Suppressor macrophage (primary cell): ENCODE measurements at places on chromosomes 2 and 18.

DNA sequence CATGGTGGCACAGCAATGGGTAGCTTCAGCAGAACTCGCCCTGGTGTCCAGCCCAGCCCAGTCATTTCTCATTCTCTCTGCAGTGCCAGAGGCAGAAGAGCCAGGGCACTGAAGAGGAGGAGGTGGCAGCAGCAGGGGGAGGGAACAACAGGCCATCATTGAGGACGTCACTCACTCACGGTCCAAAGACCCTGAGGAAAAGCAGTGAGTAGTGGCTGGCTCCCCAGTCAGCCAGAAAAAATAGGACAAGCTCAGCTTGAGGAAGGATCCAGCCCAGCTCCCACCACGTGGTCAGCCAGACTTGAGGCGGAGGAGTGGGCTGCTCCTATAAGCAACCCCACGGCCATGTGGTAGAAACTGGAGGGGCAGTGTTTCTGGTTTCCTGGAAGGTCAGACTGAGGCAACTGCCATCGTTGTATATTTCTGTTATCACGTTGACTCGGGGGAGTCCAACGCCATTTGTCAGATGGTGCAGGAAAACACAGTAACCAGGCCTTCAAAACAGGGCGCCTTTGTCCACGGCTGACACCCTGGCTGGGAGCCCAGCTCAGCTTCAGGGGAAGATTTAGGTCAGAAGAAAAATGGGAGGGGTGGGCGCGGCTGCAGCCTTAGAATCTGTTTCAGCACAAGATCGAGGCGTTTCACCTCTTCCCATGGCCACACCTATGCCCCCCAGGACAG is 19.0 kb upstream of the TMEM247 start:
- no peak for DNase-seq

DNA sequence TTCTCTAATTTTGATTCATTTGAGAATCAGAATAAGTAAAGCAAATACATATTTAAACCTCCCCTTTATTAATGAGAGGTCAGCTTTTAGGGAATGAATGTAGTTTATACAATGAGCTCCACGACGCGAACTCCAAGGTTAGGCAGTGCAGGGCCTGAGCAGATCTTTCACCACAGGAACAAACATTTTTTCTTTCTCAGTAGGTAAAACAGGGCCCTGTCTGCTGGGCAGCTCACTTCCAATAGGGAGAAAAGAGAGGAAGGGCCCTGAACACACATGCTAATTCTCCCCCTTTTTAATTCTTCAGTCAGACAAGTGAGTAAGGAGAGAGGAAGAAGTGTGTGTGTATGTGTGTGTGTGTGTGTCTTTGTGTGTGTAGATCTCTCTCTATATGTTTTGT is 682.4 kb upstream of the TMEFF2 start:
- DNase-seq = no peak

DNA sequence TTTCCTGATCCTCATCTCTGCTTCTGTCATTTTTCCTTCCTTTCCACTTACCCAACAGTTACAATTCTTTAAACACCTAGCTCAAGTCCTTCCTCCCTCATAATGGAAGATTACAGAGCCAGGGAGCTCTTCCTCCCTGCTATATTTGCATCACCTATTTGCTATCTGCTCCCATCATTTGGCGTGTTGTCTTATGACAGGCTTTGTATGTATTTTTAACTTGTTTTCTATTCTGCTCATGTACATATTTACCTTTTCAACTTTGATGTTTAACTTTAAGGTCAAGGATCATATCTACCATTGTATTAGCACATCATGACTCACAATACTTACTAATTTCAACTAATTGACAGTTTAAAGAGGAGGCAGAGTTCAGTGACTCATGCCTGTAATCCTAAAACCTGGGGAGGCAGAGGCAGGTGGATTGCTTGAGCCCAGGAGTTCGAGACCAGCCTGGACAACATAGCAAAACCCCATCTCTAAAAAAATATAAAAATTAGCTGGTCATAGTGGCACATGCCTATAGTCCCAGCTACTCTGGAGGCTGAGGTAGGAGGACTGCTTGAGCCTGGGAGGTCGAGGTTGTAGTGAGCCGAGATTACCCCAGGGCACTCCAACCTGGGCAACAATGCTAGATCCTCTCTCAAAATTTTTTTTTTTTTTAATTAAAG is 308.0 kb upstream of the STON1 start:
- no peak for DNase-seq

DNA sequence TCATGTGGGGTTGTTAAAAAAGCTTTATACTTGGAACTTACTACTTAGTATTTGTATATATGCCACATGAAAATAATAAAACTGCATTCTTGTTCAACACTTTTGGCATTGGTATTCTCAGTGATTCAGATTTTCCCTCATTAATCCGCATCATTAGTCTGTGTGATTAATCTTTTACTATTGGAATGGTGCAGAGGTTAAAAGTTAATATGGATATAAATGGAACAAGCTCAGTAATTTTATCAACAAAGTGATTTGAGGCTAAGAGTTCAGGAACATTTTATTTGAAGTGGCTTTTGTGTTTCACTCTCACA is 45.4 kb upstream of the REG3G start:
- DNase-seq = no peak

GRCh38 chr18:47709556-47709955 is 220.9 kb downstream of the SMAD2 start:
- no peak for DNase-seq

GRCh38 chr2:97966545-97967215 is 29.1 kb downstream of the TMEM131 start:
- no peak for DNase-seq

DNA sequence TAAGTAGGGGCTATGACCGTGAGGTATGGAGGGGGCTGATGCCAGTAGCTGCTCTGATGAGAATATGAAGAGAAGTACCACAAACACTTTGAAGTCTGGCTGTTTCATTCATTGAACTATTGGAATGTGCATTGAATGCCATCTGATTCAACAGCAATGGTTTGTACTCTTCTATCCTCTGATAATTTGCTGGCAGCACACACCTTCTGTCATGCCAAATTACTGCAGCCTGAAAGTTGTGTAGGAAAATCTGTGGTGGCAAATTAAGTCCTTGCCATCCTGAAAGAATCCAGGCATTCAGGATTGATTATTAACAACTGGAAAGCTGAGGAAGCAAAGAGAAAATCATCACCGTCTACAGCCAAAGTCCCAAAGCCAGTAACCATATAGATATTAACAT is 711.2 kb downstream of the NRXN1 start:
- no peak for DNase-seq

GRCh38 chr18:46675112-46675511 is 18.1 kb upstream of the LOXHD1 start:
- DNase-seq = no peak

DNA sequence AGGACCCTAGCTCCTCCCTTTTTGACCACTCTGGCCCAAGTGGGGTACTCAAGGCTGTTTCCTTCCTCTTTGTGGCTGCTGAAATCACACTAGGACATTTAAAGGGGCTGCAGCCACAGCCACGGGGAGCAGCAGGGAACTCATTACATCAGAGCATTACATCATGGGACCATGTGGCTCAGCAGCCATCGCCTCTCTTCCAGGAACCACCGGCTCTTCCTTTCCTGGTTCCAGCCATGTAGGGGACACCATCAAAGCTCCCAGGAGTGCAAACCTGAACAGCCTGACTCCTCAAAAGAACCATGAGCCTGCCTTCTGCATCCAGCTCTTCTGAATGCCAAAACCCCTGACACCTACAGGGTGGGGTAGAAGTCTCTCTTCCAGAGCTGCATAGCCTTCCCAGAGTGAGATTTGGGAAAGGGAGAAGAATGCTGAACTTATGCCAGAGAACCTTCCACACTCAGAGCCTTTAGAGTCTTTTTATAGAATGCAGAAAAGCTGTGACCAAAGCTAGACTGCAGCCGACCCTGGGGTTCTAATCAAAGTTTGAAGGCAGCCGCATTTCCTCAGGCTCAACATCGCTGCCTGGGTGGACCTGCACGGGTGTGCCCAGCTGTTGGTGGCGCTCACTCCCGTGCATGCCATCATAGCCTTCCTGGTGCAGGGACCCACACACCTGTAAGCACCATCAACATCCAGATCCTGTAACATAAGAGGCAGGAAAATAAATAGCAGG is 121.7 kb downstream of the KLHL29 start:
- DNase-seq = peak; percentile 19

GRCh38 chr2:170886386-170886785 is 42.7 kb upstream of the GORASP2 start:
- no peak for DNase-seq

DNA sequence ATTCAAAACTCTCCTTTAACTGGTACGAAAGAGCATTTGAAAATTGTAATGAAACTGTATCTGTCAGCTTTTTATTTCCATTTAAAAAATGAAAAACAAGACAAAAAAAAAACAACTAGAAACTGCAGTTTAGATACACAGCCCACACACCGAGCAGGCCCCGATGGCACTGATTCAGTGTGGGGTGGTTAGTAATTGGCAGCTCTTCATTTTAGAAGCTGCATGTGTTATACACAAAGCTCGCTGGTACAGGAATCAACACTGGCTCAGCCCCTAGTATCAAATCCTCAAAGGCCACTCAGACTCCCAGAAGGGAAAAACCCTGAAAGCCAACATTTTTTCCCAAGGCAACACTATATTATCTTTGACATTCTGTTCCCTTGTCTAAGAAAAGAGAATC is 30.5 kb upstream of the RMDN2 start:
- DNase-seq = no peak

GRCh38 chr2:214865400-214865799 is 55.9 kb upstream of the BARD1 start:
- DNase-seq = no peak

DNA sequence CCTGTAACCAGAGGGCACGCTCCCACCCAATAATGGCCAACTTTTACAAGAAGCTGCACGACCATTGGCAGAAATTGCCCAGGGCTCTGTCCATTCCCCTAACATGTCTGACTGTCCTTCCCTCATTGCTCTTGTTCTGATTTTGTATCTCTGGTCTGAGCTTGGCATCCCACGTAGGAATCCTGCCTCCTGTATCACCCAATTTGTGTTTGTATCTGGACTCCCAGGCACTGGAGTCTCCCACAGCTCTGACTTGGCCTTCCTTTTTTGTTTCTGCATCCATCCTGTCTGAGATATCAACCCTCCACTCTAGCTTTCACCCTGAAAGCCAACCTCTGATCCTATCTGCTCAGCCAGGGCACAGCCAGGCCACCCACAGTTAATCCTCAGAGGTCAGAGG is 259.8 kb downstream of the FBXO15 start:
- DNase-seq = no peak

DNA sequence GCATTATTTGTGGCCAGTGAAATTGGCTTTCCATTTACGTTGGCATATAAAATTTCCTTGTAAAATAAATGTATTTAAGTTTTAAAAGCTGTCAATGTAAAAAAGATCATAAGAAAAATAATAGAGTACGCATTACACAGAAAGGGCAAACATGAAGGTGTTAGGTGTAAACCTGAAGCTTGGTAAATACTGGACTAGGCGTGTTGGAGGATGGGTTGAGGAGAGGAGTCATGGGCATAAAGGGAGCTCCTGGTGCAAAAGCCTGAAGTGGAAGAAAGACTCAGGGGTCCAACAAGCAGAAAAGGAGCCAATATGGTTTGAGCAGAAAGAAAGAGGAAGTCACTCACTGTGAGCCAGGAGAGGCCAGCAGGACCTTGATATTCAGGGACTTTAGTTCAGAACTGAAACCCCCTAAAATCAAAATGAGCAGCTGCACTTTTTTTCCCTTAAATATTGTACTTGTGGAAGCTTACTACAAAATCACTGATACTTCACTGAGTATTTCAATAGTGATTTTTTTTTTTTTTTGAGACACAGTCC is 24.4 kb downstream of the SP5 start:
- DNase-seq = no peak

DNA sequence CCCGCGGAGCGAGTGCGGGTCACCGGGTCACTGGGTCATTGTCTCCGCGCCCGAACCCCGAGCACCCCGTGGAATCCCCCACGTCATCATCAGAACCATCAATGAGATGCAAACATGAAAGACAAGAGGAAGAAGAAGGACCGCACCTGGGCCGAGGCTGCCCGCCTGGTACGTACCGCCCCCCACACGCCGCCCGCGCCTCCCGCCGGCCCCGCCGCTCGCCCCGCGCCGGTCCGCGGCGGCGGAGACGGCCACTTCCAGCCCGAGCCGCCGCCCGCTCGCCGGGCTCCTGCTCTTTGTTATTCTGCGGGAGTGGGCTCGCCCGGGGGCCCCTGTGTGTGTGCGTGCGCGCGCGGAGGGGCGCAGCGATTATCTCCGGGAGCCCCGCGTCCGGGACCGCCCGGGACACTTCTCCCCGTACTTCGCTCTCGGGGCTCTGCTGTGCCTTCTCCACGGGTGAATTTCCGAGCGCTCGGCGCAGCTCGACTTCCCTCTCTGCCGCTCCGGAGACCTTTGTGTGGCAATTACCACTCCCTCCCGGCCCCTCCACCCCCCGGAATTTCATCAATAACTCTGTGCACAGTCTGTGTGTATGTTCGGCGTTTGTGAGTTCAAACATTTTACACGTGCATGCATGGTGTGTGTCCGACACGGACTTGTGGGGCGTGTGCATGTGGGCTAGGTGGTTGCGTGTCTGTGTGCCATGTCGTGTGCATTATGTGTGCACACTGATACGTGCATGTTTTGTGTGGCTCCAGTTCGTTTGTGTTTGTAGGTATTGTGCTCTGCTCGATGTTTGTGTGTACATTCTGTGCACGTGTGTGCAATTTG is 714 bp downstream of the ASXL3 start:
- peak; percentile 7 for DNase-seq

- no peak for DNase-seq
Measured at GRCh38 chr18:32835951-32836350, 63.1 kb upstream of the KLHL14 start.

GRCh38 chr2:144659731-144660275 is 139.9 kb upstream of the ZEB2 start:
- peak; percentile 92 for DNase-seq

DNA sequence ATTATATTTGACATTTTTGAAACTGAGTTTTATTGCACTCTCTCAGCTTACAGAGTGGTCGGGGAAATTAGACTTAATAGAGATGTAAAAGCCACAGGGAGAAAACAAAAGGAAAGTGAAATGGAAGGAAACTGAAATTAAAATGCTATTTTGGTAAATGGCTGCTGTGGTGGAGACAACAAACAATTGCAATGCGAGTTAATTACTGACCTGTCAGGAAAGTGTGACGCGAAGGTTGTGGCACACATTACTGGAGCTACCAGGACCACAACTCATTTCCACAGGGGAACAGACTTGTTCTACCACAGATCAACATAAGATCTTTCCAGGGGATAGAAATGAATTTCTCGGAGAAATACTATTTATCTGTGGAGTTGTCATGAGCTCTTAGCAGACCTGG is 19.5 kb downstream of the ARHGAP15 start:
- no peak for DNase-seq

DNA sequence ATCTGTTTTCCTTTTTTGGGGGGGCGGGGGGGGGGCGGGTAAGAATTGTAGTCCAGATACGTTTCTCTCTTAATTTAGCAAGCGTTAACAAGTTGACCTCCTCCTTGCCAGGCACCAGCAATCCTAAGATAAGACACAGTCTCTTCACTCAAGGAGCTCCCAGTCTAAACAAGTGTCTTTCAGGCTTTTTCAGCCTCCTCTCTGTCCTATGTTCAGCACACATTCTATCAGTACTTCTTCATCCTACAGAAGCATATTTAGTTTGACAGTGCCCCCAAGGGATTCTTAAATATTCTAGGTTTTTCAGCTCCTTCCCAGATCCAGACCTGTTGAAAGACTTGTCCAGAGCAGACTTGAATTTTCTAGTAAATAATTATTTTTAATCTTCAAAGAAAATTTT is 2.7 kb downstream of the PPP1CB start:
- no peak for DNase-seq

GRCh38 chr2:17813010-17813741 is 3.1 kb upstream of the MSGN1 start:
- peak; percentile 84 for DNase-seq

GRCh38 chr2:225019105-225019504 is 23.2 kb downstream of the DOCK10 start:
- DNase-seq = no peak

- DNase-seq = no peak
Measured at GRCh38 chr2:144438801-144439631, 80.9 kb downstream of the ZEB2 start.
